ENCODE measurements at places on chromosomes 1 and 21. TPM values are rescaled to one million over a fixed set of nuclear protein-coding genes. Genes with fewer than 3 reads are reported as not detected.

GRCh38 chr1:28421744-28422143, 52.2 kb downstream of the PHACTR4 start:
- no peak for DNase-seq

DNA sequence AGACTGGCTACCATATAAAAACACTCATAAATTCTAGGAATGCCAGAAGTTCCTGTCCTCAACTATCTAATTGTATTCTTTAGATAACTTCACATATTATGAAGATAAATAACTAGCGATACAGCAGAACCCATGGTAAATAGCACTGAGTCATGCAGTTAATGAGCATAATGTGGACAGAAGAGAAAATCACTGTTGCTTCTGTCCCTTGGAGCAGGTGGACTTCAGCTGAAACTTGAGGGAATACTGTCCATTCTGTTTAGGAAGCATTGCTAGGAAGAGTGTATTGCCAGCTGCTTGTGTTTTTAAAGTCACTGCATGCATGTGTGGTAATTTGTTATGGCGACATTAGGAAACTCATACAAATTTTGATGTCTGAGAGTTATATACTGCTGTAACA, 854.4 kb downstream of the LTN1 start:
- no peak for DNase-seq

GRCh38 chr1:151325646-151326429, 1.4 kb downstream of the PI4KB start:
- DNase-seq: peak; percentile 25

DNA sequence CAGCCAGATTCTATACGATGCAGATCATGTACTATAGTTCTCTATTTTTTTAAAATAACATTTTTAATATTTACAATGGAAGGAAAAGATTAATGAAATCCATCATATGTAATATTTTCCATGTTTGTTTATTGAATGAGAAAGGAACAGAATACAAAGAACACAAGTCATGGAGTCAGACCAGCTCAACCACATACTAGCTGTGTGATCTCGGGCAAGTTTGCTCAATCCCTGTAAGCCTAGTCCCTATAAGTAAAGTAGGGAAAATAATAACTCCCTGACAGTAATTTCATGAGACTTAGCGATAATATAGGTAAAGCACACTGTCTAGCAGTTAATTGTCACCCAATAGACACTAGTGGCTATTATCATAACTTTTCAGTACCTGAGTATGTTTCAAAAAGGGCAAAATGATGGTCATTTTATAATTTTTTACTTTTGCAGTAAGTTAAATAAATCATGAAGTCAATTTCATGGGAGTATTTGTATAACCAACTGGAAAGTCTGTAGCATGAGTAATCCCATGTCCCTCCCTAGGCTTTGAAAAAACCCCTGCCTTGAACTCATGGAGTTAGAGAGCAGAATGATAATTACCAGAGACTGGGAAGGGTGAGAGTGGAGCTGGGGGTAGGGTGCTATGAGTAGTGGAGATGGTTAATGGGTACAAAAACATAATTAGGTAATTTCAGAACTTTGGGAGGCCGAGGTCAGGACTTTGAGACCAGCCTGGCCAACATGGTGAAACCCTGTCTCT, 37.0 kb upstream of the EPS15 start:
- DNase-seq: no peak

- DNase-seq: peak; percentile 46
Observed at GRCh38 chr1:242524571-242525359, at the start of gene PLD5. TSS of gene PLD5 (minus strand) at chr1:242524697.

- no peak for DNase-seq
Observed at GRCh38 chr1:94044290-94044790, 76.6 kb downstream of the ABCA4 start.

DNA sequence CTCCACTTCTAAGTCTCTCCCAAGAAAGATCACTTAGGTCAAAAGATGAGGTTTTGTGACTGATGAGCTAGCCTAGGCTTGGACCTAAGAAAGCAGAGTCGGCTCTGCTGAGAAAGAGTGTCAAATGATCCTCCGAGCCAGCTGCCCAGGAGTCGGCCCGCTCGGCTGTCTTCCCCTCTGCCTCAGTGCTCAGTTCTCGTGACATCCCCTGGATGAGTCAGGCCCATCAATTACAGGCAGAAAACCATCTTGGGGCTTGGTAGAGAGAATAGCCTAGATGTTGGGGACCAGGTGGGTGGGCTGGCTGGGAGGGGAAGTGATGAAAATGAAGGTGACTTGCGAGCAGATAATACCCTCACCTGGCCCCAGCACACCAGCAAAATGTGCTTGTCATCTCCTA, 60.5 kb downstream of the SLC66A1 start:
- no peak for DNase-seq

DNA sequence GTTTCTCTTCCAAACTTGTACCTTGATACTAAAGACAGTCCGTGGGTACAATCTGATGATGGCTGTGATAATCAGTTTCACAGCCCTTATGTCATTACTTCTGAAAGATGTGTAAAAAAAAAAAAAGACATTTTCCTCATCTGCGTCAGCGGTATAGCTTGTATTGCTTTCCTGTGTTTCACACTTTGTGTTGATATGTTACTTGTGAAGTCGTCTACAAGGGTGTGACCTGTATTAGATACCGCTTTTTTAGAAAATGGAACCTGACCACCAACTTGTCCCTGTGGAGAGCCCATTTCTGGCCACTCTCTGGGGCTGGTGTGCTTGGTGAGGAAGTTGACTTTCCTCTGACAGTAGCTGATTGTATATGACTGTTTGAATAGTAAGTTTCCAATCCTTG, 50.5 kb downstream of the PEX14 start:
- DNase-seq: no peak

DNA sequence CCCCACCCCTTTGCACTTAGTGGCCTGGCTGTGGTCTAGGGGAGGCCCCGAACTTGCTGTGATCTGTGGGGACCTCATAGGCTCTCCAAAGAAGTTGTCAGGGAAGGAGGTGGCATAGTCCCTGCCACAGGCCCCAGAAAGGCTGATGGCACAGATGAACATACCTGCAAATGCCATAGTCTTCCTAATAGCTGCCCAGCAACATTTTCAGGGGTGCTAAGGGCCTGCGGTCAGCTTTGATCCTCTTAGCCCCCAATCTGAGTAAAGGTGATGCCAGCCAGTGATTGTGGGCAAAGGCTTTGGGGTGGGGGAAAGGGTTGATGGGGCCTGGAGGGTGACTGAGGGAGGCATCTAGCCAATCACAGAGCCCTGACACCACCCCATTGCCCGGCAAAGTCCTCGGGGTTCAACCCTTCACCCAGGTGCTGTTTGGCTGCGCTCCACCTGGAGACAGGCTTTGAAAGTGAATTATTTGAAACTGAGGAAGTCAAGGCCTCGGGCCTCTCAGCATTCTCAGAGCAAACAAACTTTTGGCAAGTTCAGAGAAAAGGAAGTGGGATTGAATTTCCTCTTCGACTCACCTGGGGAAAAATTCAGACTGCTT, 35.8 kb downstream of the PAX7 start:
- DNase-seq: no peak

DNA sequence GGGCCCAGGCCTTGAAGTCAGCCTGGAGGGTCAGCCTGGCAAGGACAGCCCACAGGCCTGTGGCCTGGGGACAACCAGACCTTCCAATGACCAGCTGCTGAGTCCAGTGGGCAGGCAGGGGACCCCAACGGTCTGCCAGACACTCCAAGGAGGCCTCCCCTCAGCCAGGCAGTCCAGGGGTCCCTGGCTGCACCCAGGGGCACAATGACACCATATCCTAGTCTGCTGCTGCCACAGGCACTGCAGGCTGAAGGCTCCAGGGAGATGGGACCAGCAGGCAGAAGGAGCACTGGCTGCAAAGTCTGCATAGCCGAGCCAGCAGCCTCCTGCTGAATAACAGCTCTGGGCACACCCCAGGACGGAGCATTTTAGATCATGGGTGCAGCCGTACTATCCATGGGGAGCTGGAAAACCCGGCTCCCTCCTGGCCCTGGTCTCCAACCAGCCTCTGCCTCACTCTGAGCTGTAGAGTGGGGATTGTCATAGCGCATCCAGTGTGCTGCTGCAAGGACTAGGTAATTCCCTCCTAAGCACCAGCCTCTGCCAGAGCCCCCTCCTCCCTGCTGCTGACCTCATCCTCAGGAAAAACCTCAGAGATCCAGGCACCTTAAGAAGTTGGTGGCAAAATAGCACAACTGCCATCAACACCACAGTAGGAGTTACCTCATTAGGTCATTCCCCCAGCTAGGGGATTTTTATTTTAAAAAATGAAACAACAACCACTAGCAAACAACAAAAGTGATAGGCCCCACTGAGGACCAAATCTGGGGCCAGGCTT, 4.8 kb upstream of the LAPTM5 start:
- DNase-seq: no peak

DNA sequence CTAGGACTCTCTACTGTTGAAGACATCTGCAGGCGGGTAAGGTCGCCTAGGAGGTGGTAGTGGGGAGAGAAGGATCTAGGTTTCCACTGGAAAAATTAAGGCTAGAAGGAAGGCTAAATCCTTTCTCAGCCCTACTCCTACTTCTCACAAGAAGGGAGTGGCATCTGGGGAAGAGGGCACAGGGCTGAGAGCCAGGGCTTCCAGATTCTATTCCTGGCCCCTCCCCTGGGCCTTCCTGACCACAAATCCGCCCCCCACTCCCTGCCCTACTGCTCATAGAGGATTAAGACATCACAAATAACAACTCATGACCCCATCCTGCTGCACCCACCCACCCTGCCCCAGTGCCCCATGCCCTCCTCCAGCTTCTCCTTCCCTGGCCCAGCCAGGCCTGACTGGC, 2.5 kb downstream of the PHLDA3 start:
- DNase-seq: no peak

DNA sequence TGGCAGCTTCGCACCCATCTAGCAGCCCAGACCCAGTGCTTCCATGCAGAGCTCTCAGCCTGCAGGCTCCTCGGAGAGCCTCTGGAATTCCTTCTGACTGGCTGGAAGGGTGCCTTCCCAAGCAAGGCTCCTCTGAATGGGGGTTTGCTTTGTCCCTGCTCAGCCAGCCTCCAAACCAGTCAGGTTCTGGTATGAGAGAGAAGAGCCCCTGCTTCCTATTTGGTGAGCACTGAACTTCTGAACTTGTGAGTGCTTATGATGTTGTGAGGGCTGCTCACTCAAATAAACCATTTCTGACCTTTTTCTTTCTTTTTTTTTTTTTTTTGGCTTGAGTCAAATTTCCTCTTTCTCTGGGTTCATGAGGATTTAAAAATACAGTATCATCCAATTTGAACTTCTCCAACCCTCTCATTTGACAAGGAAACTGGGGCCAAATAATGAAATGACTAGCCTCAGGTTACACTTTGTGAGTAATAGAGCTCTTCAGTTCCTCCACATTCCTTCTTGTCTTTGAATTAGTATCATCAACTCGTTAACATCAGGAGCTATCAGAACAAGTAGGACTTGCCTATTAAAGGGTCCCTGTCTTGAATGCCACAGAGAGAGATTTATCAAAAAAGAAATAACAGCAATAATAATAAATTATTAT, 39.6 kb downstream of the GFI1 start:
- peak; percentile 7 for DNase-seq

DNA sequence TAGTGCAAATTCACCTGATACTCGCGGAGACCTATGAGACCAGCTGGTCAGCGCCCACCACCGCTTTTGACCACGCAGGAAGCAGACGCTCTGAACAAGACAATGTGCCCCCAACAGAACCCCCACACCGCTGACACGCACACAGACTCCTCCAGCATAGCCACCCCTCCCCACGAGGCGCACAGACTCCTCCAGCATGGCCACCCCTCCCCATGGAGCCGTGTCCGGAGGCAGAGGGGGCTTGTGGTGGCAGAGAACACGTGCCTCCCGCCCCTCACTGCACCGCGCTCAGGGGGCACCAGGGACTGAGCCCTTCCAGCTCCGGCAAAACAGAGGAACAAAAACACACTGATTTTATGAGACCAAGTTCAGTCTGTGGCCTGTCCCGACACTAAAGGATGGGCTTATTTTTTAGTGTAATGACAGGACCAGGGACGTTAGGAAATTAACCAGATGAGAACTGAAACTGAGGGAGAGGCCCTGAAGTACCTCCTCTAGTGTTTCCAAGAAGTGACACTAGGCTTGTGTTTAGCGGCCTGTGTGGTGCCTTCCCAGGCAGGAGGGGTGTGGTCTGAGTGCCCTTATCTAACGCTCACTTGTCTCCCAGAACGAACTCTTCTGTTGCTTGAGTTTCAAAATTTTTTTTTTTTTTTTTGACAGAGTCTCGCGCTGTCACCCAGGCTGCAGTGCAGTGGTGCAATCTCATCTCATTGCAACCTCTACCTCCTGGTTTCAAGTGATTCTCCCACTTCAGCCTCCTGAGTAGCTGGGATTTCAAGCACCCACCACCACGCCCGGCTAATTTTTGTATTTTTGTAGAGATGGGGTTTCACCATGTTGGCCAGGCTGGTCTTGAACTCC, 10.0 kb upstream of the AGPAT3 start:
- no peak for DNase-seq

DNA sequence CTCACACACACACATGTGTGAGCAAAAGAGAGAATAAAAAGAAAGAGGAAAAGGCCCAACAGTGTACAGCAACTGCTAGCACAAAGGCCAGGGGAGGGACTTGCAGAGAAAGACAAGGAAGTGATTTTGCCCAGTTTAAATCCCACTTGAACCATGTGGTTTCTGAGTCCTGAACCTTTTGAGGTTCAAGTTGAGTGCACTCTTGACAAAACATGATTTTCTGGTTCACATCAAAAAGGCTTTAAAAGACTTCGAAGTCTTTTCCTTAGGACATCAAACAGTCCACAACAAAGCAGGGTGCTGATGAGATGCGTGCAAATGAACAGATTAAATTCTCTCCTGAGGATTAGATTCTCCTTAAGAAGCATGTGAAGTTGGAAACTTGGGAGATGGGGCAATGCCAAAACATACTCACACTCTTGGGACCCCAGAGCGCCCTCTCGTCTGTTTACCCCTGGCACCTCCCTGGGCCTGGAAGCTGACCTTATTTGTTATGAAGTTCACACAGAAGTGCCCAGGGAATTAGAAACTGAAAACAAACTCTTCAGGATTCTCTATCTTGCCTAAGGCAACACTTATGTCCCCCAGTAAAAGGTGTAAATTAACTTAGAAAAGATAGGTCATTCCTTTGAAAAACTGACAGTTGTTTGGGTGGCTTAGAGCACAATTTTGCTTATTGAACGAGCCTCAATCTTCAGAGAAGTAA, 31.5 kb downstream of the RNF220 start:
- no peak for DNase-seq

GRCh38 chr1:13487957-13488356, 25.8 kb downstream of the LRRC38 start:
- no peak for DNase-seq

- DNase-seq: no peak
Observed at GRCh38 chr1:89706700-89707012, 73.7 kb downstream of the LRRC8C start.

ODR4 gene
- 14.1 TPM for total RNA-seq

CD34 gene
- not detected for total RNA-seq

SAMD13 gene
- 0.79 TPM for total RNA-seq

REN gene
- total RNA-seq: not detected

PLA2G2D gene
- not detected for total RNA-seq

CCDC181 gene
- total RNA-seq: 1.5 TPM

F5 gene
- not detected for total RNA-seq

CA6 gene
- total RNA-seq: not detected
